ENCODE measurements at places on chromosomes 2 and 18.

- DNase-seq = no peak
These were observed 159.2 kb downstream of the FAM210A start for GRCh38 chr18:13566941-13567746.

DNA sequence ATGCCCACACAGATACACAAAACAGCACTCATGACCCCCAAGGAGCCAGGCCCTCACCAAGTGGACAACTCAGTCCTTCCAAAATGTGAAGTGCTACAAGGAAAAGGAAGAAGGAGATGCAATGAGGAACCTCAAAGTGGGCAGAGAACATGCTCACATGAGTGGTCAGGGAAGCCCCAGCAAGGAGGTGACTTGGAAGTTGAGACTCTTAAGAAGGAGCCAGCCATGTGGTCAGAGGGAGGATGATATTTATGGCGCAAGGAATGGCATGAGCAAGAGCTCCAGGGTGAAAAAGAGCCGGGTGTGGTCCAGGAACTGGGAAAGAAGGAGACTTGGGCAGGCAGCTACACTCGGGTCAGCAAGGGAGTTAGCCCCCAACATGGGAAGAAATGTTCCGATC lies 30.0 kb upstream of the KLHL29 start:
- no peak for DNase-seq

DNA sequence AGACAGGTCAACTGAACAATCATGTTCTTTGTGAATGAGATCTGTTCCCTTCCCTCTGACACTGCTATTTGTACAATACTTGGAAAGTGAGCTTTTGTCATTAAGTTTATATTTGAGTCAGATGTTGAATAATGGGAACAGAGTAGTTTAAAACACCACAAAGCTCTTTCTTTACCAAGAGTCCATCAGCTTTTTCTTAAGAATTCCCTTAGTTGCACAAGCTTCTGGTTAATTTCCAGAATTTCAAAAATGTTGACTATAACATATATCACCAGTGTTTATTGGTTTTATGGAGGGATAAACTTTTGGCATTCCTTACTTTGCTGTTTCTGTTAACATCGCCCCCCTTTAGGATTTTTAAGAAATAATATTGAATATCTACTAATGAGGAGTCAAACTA lies 403.7 kb downstream of the CCDC85A start:
- DNase-seq = no peak

DNA sequence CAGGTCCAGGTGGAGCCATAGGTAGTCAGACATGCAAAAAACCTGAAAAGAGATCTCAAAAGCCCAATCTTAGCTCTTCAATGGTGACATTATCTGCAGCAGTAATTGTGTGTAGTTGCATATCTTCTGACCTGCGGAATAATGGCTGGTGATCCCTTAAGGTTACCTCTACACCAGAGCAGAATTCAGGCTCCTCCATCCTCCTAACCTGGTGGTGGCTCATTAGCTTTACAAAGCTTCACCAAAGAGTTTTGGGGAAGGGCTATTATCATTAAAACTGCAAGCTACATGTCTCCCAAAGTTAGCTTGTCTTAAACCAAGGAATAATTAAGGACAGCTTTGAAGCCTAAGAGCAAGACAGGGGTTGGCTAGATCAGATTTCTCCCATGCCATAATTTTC lies 42.6 kb upstream of the CHST9 start:
- DNase-seq = no peak

DNA sequence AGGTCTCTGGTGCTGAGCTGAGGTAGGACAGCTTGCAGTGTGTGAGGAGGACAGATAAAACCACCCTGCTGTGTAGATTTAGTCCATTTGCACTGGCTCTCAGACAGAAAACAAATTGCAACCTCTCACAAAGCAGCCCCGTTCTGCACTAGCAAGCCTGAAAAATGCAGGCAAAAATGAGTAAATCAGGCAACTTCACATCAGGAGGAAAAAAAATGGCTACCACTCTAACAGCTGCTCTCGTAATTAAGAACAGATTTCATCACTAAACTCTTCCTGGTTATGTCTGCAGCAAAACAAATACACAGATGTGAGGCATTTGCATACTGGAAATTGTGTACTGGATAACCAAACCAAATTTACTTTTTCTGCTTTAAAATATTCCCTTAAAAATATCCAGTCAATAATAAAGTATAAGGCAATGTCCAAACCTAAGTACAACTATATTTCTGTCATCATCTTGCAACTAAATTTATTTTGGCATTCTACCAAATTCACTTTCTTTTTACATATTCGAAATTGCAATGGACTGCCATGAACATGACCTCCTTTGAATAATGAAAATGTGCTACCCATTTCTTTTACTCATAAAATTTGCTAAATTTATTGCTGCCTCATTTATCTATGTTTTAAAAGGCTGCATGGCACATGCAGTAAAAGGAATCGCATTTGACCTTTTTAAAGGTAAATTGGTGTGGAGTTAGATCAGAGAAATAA lies 157.4 kb downstream of the AFF3 start:
- DNase-seq = peak; percentile 85

GRCh38 chr2:65024149-65024829 lies 31.9 kb upstream of the CEP68 start:
- peak; percentile 53 for DNase-seq

DNA sequence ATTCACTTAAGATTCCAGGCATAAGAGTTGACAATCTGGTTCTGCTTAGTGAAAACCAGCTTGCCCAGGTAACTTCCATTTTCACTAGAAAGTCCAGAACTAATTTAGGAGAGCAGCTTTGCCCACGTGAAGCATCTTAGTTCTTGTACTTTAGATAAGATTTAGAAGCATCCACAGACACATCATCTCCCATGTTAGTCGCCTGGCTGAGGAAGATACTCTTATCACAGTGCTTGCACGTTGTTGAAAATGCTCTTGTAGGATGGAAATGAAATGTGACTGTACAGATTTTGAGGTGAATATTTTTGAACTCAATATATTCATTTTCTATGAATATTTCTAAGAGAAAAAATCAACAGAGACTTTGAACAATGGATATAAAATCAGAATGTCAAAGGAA lies 159.7 kb downstream of the SOCS6 start:
- no peak for DNase-seq

DNA sequence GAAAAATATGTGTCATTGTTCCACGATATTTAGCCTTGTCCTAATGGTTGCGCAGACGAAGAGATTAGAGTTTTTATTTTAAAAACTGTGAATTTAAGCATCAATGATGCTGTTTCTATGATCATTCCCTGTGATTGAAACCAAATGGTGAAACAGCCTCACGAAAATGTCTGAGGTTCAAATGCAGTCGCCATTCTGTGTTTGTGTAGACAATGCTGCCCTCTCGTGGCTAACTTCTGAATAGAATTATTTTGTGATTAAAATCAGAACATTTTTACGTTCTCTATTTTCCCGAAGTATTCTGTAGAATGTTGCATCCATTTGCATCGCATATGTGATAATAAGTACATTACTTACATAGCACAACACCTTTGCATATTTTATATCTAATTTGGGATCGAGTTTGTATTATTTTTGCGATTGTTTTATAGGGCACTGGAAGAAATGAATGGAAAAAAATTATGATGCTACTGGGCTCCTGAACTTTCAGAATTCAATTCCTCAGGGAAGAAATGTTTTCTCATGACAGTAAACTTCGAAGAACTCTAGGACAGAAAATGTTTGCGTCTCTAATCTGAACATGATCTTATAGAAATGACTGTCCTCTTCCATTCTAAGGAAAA lies 54.8 kb upstream of the CREB1 start:
- DNase-seq = peak; percentile 46

Measured in AG09319 (cell line).